ENCODE measurements at places on chromosomes 1 and 21.
A peak's percentile ranks its signal among the peaks of the same experiment; 100 is the strongest.

- no peak for DNase-seq
Observed at GRCh38 chr1:63730211-63730610, 43.6 kb upstream of the ROR1 start.

GRCh38 chr1:109582021-109582420 lies 33.6 kb downstream of the GNAI3 start:
- no peak for DNase-seq

- no peak for DNase-seq
Observed at GRCh38 chr21:41199123-41199522, 31.2 kb downstream of the BACE2 start.

DNA sequence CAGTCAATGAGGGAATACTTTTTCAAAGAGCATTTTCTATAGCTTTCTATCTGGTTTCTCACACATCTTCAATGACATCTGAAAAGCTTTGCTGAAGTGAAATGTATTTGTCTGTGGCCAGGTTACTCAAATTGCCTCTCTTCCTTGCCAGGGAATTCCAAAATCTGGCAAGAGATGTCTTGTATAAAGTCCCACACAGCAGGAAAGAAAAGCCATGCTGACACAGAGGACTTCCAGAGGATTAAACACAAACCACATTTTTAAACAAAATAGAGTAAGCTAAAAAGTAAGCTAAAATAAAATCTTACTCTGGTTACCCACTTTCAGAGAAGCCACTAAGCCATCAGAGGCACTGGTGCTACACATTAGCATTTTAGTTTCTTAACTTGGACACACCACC lies 93.1 kb upstream of the BCAR3 start:
- no peak for DNase-seq

DNA sequence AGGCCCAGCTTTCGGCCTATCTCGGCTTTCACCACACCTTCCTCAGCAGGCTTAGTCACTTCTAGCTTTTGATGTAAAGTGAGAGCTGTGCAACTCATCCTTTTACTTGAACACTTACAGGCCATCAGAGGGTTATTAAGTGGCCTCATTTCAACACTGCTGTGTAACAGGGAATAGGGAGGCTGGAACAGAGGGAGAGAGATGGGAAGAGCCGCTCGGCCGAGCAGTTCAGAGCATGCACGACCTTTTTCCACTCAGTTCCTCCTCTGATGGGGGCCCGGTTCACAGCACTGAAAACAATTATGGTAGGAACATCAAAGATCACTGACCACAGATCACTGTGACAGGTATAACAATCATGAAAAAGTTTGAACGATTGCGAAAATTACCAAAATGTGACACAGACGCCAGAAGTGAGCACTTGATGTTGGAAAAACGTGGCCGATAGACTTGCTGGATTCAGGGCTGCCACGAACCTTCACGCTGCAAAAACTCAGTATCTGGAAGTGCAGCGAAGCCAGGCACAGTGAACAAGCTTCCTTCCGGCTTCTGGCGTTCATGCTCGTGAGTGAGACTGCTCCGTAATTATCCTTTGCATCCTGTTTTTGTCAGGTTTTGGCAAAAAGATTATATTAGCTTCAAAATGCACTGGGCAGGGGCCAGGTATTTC lies 28.6 kb downstream of the AGPAT3 start:
- DNase-seq, result no peak

GRCh38 chr1:23544444-23545389 lies 13.7 kb upstream of the E2F2 start:
- DNase-seq, result peak; percentile 81

GRCh38 chr1:23129846-23130245 lies 38.8 kb downstream of the LUZP1 start:
- DNase-seq, result no peak

DNA sequence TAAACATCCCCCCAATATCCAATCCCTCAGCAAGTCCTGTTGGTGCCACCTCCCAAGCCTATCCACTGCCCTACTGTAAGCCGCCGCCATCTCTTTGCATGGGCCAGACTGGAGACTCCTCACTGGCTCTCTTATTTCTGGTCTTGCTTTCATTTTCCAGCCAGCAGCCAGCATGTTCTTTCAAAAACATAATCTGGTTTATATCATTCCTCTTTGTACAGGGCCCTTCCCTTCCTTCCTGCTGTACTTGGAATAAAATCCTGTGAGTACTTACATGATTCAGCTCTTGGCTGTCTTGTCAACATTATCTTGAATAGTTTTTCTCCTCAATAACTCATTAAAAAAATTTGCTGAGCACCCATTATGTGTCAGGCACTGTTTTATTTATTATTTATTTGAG lies 28.2 kb downstream of the TLR5 start:
- no peak for DNase-seq

- no peak for DNase-seq
Observed at GRCh38 chr21:37435120-37435519, 68.5 kb downstream of the DYRK1A start.

DNA sequence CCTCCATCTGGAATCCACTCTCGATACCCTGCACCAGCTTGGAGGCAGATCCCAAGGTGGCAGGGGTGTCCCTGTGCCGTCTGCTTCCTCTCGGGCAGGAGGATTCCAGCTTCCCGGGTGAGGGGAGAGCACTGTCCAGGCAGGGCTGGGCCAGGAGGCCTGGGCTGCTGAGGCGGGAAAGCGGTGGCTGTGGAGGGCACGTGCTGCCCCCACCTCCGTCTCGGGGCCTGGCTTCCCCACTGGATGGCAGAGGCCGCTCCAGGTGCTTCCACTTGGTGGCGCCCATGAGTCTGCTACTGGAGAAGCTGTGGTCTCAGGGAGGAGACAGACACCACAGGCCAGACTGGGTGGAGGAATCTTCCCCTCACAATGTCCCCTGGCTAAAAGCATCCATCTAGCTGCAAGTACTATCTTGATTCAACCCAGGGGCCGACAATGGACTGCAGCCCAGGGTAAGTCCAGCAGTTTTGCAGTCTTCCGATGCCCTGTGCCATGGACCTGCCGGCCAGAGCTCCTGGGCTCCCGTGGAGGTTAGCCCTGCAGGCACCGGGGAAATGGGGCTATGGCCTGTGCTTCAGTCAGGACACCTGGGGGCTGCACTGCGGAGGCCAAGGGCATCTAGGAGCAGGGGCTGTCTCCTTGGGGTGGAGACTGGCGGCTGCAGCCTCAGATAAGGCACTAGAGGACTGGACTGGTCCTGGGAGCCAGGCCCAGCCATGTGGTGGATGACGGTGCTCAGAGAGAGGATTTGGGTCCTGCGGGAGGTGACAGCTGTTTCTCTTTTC lies 41.3 kb upstream of the EIF4G3 start:
- DNase-seq, result no peak

- DNase-seq, result no peak
Observed at GRCh38 chr1:43426221-43426620, 27.5 kb downstream of the HYI start.

GRCh38 chr1:110102081-110102480 lies 10.2 kb upstream of the UBL4B start:
- DNase-seq, result no peak

DNA sequence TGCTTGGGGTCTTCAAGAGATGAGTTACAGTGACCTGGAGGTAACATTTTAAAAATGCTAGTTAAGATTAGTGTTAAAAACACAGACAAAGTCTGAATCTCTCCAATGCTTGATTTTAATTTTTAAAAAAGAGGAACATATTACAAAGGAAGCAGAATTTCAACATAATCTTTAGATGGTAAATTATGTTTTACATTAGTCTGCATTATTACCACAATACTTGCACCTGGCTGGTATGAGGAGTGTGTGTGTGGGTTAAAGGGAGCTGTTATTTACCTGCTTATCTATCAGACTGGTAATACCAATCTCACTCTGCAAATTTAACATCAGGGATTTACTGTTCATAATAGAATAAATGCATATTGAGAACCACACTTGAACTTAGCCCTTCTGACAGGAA lies 10.3 kb upstream of the KCNJ15 start:
- DNase-seq, result no peak

GRCh38 chr1:46515576-46515975 lies 25.9 kb downstream of the DMBX1 start:
- no peak for DNase-seq

DNA sequence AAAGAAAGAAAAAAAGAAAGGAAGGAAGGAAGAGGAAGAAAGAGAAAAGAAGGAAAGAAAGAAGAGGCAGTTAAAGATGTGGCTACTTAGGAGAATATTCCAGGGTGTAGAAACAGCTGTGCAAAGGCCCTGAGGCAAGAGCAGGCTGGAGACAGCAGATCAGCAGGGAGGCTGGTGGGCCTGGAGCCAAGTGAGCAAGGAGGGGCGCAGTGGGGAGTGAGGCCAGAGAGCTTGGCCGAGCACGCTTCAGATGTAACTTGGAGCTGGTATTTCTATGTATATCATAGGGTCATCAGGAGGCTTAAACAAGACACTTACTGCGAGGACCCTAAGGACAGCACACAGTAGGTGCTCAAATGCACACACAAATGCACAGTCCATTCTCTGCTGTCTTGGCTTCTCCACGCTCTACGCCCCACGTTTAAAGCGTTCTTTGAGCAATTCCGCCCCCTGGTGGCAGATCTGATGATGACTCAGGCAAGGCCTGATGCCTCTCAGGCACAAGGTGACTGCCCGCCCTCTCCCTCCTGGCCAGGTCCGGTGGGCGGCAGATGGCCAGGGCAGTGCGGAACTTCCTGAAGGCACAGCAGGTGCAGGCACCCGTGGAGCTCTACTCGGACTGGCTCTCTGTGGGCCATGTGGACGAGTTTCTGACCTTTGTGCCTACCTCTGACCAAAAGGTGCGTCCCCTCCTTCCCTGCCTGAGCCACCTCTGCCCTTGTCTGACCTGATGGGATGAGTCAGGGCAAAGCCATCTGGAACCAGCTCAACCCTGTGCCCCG lies 11.9 kb upstream of the PADI3 start:
- peak; percentile 96 for DNase-seq

- DNase-seq, result no peak
Observed at GRCh38 chr1:73839922-73840321, 358.1 kb downstream of the LRRIQ3 start.

DNA sequence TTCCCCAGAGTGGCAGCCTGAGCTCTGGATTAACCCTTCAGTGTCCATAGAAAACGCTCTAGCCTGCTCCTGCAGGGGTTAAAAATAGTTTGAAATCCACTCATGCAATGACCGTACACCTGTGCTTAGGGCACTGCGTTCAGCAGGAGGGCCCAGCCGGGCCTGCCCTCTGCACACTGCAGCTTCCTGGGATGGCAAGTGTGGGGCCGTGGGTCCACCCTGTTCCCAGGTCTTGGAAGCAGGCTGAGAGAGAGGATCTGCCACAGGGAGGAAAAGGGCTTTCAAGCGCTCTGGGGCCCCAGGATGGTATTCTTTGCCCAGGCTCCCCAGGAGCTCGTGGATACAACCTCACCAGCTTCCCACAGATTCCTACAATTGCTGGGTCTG lies 1.5 kb upstream of the S100B start:
- no peak for DNase-seq

GRCh38 chr21:33510826-33511225 lies 19.3 kb upstream of the DNAJC28 start:
- DNase-seq, result no peak

GRCh38 chr1:149932474-149932873 lies 4.2 kb downstream of the MTMR11 start:
- DNase-seq, result no peak

DNA sequence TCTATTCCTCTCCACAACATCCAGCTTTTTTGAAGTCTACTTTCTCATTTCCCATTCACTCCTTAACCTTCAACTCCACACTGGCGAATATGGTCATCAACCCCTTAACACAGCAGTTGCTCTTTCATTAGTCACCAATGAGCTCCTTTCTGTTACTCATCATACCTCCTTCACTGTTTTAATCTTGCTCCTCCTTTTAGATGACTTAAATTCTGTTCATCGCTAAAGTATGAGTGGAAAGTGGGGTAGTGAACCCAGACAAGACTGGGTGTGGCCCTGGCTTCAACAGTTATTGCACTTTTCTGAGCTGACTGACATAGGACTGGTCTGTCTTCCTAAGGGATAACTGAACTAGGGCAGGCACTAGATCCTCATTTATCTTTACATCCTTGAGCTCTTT lies 51.3 kb downstream of the AKT3 start:
- no peak for DNase-seq

- DNase-seq, result no peak
Observed at GRCh38 chr1:235607284-235607683, 42.3 kb downstream of the GNG4 start.

GRCh38 chr1:219812086-219812485 lies 116.3 kb downstream of the SLC30A10 start:
- DNase-seq, result no peak

GRCh38 chr1:43900386-43900785 lies 33.2 kb upstream of the ARTN start:
- no peak for DNase-seq

DNA sequence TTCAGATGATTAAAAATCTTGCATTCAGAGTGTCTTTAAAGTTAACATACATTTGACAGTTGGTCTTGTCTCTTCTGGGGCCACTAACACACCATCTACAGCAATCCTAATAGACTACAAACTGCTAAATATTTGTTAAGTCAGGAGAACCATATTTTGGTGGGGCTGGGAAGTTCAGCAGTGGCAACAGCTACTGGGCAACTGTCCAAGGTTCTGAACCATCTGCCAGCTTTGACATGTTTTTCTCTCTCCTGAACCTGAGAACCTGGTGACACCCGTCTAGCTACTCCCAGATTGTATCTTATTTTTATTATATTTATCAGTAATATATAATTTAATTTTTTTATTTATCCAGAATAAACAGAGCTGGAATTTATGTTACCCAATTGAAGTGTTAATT lies 199.0 kb upstream of the DPYD start:
- no peak for DNase-seq

DNA sequence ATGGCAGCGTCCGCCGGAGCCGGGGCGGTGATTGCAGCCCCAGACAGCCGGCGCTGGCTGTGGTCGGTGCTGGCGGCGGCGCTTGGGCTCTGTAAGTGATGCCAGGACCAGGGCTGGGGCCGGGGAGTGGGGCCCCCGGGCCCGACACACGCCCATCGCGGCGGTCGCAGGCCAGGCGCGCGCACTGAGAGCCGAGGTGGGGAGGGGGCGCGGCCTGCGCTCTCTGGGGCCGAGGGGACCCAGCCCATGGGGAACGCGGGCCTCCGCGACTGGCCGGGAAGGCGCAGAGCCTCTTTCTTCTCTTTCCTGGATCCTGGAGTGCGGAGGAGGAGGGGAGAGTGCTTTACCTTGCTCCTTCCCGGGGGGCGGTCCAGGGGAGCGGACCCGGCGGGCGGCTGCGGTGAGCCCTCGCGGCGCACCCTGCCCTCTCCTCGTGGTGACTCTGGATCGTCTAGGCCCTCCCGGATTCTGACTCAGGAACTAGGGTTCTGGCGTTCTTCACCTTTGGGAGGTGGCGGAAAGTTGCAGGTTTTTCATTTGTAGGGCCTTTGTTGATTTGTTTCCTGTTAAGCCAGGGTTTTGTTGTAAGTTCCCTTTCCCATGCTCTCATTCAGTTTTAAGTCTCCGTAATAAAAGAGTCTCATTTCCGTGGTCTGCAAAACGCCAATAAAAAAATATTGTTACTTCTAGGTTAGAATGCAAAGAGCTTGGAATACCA lies 529 bp downstream of the MPZL1 start:
- peak; percentile 63 for DNase-seq

DNA sequence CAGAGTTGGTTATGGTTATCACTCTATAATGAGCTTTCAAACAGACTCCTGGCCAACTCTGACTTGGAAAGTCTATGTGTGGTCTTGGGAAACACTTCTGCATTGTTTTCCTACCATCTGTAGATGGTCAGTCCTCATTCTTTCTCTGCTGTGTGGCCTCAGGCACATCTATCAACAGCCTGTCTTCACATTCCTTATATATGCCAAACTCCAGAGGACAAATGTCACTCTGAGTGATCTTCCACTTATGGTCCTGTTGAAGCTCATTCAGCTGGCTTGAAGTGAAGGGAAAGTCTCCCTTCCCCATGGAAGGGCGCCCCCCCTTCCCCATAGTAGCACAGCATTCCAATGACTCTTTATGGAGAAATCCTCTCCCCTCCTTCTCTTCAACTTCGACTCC lies 58.7 kb downstream of the VANGL2 start:
- no peak for DNase-seq

GRCh38 chr1:162988869-162989268 lies 80.3 kb upstream of the RGS4 start:
- no peak for DNase-seq

All from left colon (tissue), 2 donors.